ENCODE measurements at places on chromosomes 2 and 18.

GRCh38 chr2:105906481-105906880 is 161.8 kb downstream of the NCK2 start:
- DNase-seq, result no peak

DNA sequence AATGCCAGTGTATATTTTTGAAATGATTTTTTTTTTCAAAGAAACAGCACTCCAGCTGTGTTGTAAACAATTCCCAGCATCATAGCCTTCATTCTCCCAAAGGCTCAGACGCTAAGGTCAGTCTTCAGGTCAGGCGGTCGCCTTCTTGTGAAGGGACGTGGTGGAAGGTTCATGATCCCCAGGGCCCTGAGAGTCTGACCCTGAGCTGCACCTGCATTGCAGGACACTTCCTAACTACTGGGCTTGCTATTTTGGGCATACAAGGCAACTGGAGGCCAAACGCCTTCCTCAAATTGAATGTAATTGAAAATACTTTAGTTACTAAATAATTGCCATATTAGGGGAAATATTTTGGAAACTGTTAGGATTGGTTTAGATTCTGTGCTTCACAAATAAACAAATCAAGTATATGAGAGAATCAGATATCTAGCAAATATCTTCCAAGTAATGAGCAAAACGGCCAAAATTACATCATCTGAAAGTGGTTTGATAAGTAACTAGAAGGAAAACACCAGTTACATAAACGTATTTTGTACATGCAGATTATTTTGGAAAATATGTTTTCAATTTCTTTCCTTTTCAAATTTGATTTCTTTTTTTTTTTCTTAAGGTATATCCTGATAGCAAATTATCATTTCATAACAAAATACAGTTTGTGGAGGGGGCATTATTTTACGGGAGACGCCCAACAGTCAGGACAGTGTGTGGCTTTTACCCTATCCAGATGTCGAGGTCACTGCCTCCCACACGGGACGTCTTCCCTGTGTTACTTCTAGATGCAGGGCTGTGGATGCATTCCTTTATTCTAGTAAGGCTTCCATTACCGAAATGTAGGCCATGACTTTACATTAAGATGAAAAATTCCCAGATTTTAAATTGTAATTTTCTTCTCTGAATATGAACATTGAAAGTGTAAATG is 136.0 kb downstream of the ATP9B start:
- no peak for DNase-seq

DNA sequence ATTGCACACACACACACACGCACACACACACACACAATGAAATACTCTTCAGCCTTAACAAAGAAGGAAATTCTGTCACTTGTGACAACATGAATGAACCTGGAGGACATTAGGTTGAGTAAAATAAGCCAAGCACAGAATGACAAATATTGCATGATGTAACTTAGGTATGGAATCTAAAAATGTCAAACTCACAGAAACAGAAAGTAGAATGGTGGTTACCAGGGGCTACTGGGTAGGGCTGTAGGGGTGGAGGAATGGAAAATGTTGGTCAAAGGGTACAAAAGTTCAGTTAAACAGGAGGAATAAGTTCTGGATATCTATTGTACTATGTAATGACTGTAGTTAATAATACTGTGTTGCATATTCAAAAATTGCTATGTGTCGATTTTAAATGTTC is 29.5 kb downstream of the SCN2A start:
- no peak for DNase-seq

DNA sequence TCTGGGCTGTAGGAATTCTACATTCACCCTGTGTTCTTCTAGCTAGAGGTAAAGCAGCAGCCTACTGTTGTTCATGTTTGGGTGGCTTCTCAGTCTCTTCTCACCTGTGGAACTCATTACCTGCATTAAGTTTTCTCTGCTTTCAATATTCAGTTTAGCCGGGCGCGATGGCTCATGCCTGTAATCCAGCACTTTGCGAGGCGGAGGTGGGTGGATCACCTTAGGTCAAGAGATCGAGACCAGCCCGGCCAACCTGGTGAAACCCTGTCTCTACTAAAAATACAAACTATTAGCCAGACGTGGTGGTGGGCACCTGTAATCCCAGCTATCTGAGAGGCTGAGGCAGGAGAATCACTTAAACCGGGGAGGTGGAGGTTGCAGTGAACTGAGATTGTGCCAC is 139.8 kb upstream of the UBE2E3 start:
- no peak for DNase-seq

Data from central memory CD4-positive, alpha-beta T cell (primary cell).